NCI-H82 (cell line): ENCODE measurements at places on chromosomes 6 and 20.
A peak's percentile ranks its signal among the peaks of the same experiment; 100 is the strongest.

DNA sequence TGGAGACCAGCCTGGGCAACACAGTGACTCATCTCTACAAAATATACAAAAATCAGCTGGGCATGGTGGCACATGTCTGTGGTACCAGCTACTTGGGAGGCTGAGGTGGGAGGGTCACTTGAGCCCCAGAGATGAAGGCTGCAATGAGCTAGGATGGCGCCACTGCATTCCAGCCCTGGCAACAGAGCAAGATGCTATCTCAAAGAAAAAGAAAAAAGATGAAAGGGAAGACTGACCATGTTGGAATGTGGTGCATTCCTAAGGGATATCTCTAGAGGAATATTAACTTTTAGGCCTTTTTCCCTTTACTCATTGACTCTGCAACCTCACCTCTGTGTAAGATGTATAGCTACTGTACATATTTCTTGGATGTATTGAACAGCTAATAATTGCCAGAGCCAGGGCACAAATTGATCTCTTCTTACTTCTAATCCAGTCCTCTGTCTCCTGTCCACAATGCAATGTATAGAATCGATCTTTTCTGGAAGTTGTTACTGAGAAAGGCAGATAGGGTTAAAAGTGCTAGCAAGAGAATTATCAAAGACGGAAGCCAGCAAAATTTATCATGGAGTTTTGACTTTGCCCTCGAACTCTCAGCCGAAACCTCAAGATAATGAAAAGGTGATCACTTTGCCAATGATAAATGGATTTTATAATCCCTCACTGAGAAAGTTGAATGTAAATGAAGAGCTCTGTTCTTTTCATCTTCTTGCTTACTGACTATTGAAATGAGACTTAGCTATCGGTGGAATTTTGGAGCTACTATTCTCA lies 46.3 kb downstream of the GCNT2 start:
- no peak for DNase-seq

DNA sequence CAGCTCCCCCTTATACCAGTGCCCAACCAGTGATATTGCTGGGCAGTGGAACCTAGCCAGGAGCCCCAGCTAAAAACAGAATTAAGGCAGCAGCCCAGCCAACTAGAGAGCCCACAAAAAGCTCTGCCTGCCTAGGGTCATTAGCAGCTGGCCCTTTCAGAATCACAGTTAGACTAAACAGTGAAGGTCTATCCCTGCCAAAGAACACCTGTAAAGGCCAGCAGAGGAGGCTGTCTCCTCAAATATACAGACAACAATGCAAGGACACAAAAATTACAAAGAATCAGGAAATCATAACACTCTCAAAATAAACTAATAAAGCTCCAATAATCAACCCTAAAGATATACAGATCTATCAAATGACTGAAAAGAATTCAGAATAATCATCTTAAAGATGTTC lies 77.8 kb upstream of the HTR1E start:
- DNase-seq: no peak

GRCh38 chr6:101668496-101669030 lies 275.1 kb downstream of the GRIK2 start:
- DNase-seq: peak; percentile 80

GRCh38 chr6:111646942-111647341 lies 41.3 kb upstream of the TRAF3IP2 start:
- DNase-seq: no peak
